Activated T-helper 1 cell treated with anti-CD3 and anti-CD28 coated beads, Interleukin-2, amount 50 U/mL, for 16 hours (primary cell): ENCODE measurements at places on chromosomes 7 and 10.

DNA sequence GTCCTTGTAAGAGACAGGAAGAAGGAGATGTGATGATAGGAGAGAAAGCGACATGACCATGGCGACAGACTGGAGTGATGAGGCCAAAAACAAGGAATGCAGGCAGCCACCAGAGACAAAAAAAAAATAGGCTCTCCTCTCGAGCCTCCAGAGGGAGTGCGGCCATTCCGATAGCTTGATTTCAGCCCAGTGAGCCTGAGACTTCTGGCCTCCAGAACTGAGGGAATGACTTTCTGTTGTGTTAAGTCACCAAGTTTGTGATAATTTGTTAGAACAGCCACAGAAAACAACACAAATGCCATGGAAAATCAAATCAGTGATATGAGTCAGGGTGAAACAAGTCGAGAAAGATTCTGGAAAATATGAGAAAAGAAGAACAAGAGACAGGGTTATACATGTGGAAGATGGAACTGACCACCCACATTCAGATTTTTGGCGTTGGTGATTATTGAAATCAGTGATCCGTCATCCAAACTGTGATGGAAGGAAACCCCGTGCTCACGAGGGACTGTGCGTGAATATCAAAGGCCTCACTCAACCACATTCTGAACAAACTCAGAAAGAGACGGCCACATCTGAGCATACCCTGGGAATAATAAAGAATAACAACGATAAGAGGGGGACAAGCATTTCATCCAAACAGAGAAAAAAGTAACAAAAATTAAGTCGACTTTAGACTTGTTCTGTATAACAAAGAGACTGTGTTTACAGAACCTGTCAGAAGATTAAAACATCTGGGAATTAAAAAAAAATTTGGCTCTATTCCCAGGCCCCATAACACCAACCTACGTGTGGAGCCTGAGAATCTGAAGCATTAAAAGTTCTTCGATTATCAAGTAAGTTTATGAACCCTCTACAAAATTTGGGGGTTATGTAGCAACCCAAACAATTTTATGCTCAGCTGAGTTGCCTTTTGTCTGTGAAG lies 72.1 kb downstream of the EEPD1 start:
- no peak for DNase-seq

DNA sequence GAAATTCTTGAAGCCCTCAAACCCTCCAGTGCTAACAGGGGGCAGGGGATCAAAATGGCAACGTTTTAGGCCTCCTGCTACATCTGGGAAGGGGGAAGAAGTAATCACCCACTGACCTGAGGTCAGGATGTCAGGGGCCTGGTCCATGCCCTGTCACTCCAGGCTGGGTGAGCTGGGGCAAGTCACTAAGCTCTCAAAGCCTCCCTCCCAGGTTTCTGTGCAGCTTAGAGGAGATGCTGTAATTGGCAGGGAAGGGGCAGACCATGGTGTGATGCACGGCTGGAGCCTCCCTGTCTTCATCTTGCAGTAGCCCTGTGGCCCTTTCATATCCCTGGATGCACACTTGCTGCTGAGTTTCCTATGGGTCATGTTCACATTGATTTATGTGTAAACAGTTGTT lies 27.2 kb downstream of the LEP start:
- no peak for DNase-seq

GRCh38 chr10:1292611-1293031 lies 236.4 kb downstream of the WDR37 start:
- no peak for DNase-seq

GRCh38 chr10:89888321-89889070 lies 187.1 kb downstream of the KIF20B start:
- DNase-seq = no peak

- DNase-seq = no peak
Observed at GRCh38 chr10:123514996-123515395, 151.2 kb upstream of the GPR26 start.

GRCh38 chr7:28176645-28177044 lies 4.0 kb downstream of the JAZF1 start:
- DNase-seq = no peak

GRCh38 chr10:102065561-102066398 lies 631 bp downstream of the HPS6 start:
- no peak for DNase-seq

DNA sequence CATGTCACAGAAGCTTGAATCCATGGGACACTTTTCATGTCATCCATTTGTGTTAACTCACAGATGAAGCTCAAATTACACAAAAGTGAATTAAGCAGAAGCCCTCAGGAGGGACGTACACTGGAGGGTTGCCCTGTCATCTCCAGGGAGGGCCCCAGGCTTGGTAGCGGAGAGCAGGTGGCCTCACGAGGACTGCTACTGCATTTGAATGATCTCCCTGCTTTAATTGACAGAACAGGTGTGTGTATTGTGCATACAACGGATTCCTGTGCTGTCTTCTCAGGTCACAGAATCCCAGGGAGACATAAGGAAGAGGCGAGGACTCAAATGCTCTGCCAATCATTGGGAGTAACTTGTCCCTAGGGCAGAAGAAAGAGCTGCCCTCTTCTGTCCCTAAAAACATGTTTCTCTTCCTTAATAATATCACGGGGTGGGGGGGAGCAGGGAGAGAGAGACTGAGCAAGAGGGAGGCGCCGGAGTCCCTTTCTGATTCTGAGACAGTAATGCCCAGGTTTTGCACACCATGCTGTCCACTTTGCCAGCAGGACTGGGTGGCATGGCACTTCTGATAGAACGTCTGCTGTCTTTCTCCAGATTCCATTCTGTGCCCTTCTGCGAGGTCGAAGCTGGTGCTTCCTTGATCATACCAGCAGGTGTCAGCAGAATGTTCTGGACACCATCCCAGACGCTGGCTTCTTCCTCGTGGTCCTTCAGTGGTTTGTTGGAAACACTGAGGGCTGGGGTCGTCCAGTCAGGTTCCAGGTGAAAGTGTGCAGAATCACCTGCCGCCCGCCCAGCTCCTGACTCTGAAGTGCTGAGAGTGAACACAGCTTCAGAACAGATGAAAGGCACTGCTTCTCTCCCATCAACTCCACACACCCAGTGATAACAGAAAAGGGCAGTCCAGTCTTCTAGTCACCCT lies 26.2 kb upstream of the RASGEF1A start:
- DNase-seq = no peak

DNA sequence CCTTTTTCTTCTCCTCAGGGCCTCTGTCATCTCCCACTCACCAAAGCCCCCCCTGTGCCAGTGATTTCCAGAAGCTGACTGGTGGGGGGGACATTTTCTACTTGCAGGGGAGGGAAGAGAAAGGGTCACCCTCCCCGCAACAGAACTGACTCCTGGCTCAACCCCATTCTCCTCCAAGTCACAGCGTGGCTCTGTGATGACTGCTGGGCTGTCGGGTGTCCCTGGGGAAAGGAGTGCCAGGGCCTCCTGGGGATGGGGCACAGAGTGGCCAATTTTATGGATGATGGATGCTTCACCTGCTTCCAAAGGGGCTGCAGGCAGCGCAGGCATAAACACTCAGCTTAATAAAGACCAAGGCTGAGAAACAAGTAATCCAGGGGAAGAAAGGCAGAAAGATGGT lies 523.0 kb downstream of the PTPRN2 start:
- no peak for DNase-seq

- DNase-seq = no peak
Observed at GRCh38 chr10:125050383-125050782, 108.5 kb downstream of the ZRANB1 start.

- DNase-seq = no peak
Observed at GRCh38 chr10:110416776-110417711, 80.7 kb upstream of the DUSP5 start.

DNA sequence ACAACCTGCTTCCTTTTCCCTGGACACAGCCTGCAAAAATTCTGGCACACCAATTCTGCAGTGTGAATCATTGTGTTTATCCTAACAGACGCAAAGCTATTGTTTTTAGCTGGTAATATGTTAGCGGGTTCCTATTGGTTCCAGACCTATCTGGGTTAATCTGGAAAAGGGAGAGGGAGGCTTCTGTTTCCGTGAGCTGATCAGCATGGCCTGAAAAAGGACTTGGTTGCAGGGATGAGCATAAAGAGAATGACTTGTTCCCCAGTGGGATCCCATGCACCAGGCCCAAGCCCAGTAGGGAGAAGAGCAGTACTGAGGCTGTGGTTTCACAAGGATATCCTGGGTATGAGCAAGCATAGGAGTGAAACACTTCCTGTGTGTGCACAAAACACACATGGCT lies 78.4 kb downstream of the PDE1C start:
- no peak for DNase-seq

DNA sequence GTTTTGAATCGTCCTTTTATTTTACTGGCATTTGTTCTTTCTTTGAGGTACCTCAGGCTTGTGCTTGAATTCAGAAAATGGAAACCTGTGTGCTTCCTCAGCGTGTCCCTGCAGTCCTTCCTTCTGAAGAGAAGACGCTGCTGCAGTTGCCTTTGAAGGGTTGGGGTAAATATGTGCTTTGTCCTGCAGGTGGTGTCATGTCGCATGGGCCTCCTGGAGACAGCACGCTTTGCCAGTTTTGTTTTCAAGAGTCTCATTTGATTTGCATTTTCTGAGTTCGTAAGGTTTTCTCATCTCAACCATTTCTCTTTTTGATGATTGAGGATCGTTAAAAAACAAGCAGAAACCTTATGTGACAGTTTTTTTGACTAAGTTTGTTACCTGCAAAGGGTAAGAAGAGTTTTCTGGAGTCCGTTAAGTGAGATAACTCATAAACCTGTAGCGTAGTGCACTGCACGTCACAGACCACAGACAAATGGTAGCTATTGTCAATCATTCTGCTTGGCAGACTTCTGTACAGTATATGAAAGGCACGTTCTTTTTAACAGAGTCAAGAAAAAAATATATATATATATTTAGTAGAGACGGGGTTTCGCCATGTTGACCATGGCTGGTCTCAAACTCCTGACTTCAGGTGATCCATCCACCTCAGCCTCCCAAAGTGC lies 57.0 kb downstream of the CDC123 start:
- no peak for DNase-seq

- no peak for DNase-seq
Observed at GRCh38 chr7:142636751-142637150, 112.5 kb upstream of the PRSS1 start.

DNA sequence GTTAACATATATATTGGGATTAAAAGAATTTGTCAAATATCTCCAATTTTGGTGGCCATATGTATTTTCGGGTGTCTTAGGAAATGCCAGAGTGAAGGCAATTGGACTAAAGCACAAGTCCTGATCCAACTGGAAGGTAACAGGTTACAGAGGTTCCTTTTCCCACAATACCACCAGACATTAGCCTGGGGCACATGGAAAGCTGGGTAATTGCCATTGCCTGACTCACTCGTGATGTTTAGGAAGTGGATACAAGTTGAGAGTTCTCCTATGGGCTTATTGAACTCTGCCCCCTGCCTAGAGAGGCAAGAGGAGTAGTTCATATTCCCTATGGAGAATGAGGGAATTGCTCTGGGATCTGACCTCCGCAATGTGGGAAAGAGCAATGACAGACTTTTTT lies 5.7 kb downstream of the DNAH11 start:
- DNase-seq = no peak

DNA sequence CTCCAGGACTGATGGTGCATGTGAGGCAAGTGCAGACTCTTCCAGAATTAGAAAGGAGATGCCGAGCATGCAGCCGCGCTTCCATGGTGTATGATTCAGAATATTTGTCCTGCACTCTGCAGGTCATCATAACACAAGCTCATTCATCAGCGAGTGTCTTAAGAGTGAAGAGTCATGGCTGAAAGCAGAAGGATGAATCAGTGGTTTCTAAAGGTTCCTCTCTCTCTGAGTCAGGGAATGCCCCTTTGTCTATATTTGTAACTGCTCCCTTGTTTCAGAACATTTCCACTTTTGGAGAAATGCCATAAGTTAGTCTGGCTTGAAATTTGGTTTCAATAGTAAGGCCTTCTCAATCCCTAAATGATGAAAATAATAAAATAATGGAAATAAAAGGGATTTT lies 52.3 kb downstream of the HECW1 start:
- no peak for DNase-seq

GRCh38 chr10:22550732-22551131 lies 163.6 kb downstream of the PIP4K2A start:
- peak; percentile 56 for DNase-seq

GRCh38 chr10:104040382-104040781 lies 45.3 kb downstream of the COL17A1 start:
- DNase-seq = no peak

DNA sequence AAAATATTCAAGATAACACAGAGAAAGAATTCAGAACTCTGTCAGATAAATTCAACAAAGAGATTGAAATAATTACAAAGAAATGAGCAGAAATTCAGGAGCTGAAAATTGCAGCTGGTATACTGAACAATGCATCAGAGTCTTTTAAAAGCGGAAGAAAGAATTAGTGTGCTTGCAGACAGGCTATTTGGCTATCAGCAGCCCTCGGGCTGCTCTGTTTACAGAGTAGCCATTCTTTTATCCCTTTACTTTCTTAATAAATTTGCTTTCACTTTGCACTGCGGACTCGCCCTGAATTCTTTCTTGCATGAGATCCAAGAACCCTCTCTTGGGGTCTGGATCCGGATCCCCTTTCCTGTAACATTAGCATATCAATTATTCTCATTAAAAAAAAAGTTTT lies 1040.0 kb downstream of the SORCS3 start:
- no peak for DNase-seq

GRCh38 chr10:11018432-11018841 lies 765 bp downstream of the CELF2 start:
- DNase-seq = no peak

GRCh38 chr10:36185097-36185496 lies 543.0 kb upstream of the FZD8 start:
- no peak for DNase-seq

GRCh38 chr10:125101049-125101448 lies 59.3 kb downstream of the CTBP2 start:
- no peak for DNase-seq

DNA sequence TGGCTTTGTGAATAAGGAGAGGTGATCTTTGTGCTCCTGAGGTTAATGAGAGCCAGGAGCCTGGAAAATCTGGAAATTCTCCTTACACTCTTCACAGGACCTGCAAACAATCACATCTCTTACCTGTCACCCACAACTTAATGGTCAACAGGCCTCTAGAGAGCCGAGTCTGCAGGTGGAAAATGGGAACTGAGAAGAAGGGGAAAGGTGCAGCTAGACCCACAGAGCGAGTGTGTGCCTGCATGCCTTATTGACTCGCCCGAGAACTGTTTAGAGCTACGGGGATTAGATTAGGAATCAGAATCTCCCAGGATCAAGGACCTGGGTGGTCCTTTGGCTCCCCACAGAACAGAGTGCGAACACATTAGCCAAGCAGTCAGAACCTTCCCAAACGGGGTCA lies 329.6 kb downstream of the PTEN start:
- DNase-seq = no peak

DNA sequence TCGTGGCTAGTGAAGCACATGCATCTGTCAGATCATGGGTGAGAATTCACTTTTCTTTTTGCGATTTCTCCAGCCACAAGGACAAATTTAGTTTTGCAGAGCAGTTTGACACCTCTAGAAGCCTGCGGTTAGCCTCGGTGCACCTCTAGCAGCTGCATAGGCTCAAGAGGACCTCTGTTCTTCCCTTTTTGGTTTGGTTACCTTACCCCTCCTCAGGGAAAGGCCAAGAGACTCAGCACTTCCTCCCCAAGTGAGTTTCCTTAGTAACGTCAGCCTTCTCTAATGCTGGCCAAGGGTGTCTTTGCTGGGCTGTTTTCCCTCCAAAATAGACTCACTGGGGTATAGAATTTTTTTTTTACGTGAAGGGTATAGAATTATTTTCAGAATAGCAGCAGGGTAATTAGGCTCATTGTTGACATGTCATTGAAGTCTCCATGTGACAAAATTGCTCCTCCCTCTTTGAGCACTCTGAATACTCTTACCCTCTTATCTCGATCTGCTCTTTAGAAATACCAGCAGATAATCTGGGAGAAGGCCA lies 97.8 kb downstream of the AUTS2 start:
- no peak for DNase-seq
